ENCODE measurements at places on chromosomes 16 and 17.

DNA sequence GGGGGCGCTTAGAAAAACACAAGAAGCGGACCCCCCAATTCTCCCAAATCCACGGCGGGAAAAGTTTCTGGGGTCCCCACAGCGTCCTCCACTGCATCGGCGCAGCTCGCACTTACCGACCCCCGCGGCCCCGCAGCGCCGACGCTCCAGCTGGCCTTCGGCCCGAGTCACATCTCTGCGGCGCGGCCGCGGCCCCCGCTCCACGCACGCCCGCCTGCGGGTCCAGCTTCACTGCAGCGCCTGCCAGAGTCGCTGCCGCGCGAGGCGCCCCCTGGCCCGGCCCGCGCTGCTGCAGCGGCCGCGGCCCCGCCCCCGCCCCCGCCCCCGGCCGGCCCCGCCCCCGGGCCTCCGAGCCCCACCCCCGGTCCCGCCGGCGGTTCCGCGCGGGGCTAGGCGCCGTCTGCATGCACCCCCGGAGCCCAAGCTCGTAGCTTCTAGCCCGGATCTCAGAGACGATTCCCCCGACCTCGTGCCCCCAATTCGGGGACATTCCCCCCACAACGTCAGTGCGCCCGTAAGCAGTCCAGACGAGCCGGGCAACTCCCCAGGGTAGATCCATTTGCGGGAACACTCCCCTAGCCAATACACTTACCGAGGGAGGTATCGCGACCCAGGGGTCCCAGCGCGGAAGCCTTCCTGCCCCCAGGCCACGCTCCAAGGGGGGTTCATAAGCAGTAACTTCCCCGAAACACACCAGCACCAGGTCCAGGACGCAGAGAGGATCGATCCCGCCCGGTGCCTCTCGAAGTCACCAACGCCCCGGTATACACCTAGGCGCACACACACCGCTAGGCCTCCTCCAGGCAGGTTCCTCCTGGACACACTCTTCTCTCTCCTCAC is at the start of gene GPRC5B:
Gene GPRC5B, minus strand, starts transcription at position 238 of the 840 bp plus-strand sequence. CDS start 12,003 bp downstream, outside the sequence.
- DNase-seq, result peak; percentile 28

DNA sequence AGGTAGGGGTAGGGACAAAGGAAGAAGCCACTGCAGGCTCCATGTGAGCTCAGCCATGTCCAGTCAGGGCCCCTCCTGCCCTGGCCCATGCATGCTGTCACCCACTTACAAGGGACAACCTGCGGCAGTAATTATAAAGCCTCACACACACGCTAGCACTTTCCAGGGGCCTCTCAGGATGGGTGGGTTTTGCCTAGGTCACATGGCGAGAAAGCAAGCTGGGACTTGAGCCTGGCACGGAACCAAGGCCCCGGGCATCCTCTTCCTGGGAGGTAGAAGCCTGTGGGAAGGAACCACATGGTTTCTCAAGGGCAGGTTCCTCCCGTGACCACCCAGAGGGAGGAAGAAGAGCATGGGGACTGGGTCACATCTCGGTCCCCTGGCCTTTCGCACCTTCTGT is 7.0 kb downstream of the ZNF319 start:
- no peak for DNase-seq

- no peak for DNase-seq
Observed at GRCh38 chr17:61349350-61349749, 50.3 kb upstream of the TBX2 start.

DNA sequence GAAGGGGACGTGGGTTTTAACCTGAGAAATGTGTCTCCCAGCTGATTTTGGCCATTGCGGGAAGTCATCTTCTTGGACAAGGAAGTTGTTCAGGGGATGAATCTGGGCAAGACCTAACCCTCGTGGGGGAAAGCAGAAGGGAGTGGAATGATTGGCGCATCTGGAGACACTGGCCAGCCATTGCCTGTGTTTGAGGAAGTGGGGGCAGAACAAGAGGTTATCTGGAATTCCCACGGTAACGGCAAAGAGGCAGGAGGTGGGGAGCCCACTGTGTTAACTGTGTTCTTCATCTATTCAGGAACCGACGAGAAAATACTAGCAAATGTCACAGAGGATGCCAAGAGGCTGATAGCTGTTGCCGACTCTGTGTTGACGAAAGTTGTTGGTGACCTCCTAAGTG is 66.9 kb downstream of the RNF213 start:
- DNase-seq, result no peak

DNA sequence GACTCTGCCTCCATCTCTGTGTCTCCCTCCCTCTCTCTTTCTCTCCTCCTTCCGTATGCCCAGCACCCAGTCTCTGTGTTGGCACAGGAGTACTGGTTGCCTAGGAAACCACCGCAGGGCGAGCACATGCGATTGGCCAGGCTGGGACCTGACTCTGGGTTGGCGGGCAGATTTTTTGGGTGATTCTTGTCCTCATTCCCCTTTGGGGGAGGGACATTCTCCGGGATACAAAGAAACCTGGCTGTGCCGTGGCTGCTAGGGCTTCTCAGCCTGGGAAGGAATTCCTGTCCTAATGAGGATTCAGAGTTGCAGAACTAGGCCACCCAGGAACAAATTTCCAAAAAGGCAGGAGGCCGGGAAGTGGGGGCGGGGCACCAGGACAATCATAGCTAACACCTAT is 168.9 kb downstream of the SHISA9 start:
- DNase-seq, result no peak

DNA sequence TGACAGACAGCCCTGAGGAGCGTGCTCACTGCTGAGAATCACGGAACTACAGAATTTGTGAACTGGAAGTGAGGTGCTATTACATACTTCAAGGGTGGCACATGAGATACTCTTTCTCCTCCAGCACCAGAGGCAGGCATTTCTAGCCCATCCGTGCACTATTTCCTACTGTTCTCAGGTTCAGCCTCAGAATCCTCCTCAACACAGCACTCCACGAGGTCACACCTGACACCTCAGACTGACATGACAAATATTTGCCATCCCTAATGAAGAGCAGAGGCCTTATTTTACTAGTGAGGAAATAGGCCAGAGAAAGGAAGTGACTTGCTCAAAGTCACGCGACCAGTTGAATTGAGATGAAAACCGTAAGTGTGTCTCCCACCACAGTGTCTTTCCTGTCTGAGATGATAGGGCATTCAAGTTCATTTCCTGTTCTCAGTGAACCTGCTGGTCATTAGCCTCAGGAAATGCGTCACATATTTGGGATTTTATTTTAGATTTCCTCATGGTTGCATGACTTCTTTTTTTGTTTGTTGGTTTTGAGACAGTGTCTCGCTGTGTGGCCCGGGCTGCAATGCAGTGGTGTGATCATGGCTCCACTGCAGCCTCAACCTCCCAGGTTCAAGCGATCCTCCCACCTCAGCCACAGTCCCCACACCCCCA is 23.6 kb downstream of the SEZ6 start:
- peak; percentile 28 for DNase-seq

DNA sequence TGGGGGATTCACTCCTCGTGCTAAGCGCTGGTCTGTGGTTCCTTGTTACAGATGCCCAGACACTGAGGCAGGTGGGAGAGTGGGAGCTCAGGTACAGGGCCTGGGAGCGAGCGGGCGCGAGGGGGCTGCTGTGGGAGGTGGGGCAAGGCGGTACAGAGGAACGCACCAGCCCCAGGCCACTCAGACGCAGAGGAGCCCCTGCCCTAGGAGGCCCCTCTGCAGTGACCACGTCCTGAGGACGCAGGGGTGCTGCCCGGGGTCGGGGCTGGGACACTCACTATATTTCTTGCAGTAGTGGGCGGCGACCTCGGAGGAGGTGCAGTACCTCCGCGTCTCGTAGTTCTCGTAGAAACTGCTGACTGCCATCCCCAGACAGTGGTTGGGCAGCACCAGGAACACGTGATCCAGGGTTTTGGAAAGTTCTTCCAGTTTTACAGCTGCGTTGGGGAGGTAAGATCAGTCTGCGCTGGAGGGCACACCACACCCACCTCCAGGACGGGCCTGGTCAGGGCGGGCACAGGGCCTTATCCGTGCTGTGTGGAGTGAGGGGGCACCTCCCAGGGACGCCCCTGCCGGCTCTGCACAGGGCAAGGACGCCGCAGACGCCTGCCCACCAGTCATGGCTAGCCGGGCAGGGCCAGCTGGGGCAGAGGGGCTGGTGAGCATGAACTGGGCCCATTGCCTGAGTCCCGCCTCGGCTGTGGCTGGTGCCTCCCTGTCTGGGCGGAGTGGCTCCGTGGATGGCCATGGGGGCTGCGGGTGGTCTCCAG is 16.3 kb upstream of the RNPS1 start:
- DNase-seq, result no peak

GRCh38 chr17:737561-738113 is 5.2 kb downstream of the TLCD3A start:
- no peak for DNase-seq

- DNase-seq, result peak; percentile 7
Observed at GRCh38 chr16:49491771-49492761, 118.5 kb downstream of the C16orf78 start.

DNA sequence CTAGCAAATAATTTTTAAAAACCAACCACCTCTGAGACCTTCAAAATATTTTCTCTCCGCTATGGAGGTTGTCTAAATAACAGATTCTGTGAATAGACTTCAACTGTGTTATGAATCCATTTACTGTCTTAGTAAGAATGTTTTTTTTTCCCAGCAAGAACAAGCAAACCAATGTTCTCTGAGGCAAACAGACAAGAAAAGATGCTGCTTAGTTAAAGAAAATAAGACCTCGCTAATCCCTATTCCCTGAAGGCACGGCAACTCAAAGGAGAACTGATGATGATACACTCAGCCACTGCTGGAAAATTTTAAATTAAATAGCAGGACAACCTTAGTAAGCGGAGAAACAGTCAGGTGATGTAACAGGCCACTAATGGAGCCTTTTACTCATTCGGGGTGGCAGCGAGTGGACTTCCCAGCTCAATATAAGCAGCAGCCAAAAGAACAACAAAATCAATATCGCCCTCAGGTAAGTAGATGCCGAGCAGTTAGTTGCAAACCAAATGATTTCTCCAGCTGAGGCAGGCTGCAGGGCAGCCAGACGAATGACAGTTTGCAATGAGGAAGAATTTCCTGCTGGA is 81.8 kb downstream of the CPPED1 start:
- DNase-seq, result no peak

DNA sequence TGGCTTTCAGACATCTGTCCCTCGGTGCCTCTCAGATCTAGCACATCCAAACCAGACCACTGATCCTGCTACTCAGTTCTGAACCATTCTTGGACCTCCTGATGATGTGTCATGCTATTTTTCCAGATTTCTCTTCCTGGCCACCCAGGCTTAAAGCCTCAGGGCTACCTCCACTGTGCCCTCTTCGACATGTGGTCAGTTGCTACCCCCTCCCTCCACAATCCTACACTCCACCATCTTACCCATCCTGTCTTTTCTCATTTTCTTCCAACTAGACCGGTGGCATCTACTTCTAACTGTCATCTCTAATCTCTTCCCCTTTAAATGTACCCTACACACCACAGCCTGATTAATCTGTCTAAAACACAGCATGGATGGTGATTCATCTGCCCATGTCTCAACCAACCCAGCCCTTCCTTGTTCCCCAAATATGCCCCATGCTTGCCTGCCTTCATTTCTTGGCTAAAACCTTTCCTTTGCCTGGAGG is 478.6 kb downstream of the SLC39A11 start:
- no peak for DNase-seq

- no peak for DNase-seq
Observed at GRCh38 chr16:55576384-55576783, 9.9 kb downstream of the CAPNS2 start.

GRCh38 chr16:84254062-84254461 is 14.2 kb upstream of the KCNG4 start:
- no peak for DNase-seq

DNA sequence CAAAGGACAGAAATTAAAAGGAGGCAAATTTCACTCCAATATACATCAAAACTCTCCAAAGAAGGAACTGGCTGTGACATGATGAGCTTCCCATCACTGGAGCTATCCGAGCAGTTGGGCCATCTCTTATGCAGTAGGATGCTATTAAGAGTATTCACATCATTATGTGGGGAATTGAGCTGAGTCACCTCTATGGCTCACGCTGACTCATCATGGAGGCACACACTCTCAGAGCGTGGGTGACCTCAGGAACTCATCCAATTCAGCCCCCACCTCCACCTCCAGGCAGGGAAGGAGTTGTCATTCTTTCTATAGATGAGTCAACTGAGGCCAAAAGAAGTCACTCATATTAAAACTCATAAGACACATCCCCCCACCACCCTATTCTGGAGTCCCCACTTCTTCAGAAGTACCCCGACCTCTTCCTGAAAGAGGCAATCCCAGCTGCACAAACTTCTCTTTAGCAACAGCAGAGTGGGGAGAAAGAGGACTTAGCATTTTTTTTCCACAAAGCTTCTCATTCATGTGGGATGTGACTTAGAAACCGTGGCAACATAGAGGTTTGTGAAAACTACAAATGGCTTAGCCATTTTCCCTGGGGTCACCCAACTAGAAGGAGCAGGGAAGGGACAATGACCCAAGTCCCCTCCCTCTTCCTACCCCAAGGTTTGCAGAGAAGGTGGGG is 32.5 kb downstream of the ABCC12 start:
- DNase-seq, result peak; percentile 33

DNA sequence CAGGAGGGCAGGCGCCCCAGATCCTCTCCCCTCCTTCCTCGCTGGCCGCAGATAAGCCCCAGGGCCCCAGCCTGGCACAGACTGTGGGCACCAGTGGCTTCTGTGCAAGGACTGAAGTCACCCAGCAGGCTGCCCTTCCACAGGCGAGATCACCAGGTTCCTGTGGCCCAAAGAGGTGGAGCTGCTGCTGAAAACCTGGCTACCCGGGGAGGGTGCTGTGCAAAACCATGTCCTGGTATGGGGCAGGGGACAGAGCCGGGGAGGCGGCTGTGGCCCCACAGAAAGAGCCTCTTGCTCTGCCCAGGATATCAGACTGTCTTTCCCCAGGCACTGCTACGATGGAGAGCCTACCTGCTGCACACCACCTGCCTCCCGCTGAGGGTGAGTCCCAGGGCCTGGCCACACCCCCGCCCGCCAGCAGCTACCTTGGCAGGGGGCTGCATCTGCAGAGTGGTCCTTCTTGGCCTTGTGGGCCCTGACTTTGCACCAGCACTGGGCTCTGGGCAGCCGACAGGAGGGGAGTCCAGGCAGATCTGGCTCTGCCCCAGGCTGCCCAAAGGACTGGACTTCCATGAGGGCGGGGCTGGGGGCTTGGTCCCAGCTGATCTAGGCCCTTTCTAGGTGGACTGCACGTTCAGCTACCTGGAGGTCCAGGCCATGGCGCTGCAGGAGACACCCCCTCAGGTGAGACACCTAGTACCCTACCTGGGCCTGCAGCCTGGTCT is 615 bp downstream of the CARMIL2 start:
- DNase-seq, result no peak

- no peak for DNase-seq
Observed at GRCh38 chr17:73465953-73466230, 154.1 kb upstream of the CDC42EP4 start.

- DNase-seq, result no peak
Observed at GRCh38 chr16:48347191-48347865, 37.9 kb downstream of the SIAH1 start.

DNA sequence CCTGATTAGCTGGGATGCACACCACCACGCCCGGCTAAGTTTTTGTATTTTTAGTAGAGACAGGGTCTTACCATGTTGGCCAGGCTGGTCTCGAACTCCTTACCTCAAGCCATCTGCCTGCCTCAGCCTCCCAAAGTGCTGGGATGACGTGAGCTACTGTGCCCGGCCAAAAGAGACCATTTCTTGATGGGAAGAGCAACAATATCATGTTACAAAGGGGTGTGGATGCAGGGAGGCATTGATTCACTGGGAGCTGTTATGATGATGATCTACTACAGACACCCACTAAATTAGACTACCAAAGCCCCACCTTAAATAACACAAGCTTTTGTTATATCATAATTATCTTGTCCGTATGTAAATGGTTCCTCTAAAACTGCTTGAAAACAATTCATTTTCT is 81.4 kb upstream of the PSMD7 start:
- no peak for DNase-seq

GRCh38 chr16:57945740-57946138 is 25.2 kb downstream of the CNGB1 start:
- DNase-seq, result no peak

GRCh38 chr17:1482680-1483079 is 9.8 kb downstream of the MYO1C start:
- DNase-seq, result no peak
